CD4-positive, alpha-beta memory T cell (primary cell): ENCODE measurements at places on chromosomes 7 and 10. TPM values are rescaled to one million over a fixed set of nuclear protein-coding genes. Genes with fewer than 3 reads are reported as not detected.

The ZNF32 gene
- 35.5 TPM for total RNA-seq

The CTBP2 gene
- 0.61 TPM for total RNA-seq

The BMPER gene
- 0.30 TPM for total RNA-seq

DNA sequence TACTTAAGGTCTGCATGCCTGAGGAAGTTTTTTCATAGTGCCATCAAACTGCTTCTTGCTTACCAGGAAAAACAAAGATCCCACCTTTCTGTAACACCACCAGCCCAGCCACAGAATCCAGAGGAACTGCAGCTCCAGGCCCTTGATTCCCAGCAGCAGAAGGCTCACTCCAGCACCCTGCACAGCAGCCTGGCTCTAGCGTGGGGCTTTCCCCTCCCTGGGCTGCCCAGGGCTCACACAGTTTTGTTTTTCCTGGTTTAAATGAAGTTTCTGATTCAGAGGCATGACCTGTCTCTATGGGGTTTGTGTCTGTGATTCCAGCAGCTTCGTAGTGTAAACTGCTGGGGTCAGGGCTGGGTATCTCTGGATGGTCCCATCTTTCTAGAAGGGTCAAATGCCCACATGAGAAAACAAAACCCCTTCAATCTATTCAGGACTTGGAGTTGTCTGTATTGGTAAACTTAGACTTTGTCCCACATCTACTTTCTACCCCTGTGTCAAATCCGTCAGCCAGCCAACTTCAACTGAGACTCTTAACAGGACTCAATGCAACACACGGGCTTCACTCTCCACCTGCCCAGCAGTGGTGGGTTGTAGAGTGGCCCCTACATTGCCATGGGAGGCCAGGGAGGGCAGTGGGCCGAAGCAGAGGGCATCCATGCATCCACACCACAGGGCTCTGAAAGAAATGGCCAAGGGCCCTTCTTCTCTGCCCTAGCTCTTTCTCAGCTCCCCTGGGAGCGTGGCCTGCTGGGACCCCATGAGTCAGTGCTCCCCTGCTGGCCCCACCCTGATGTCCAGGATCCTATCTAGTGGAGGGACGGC is 73.6 kb downstream of the ATXN7L1 start:
- no peak for DNase-seq

DNA sequence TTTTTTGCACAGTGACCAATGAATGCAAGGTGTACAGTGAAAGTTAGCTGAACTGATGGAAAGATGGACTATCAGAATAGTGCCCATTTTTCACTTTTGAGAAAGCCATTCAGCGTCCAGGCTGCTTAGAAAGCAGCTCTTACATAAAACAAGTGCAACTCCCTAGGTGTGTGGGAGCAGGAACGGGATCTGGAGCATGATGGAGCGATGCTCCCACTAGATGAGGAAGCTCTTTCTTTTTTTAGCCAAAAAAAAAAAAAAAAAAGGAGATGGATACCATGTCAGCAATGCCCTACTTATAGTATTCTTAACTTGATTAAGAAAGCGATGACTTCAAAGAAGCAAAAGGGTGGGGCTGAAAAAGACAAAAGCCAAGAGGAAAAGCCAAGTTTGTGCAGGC is 925.5 kb downstream of the GATA3 start:
- DNase-seq: no peak

- DNase-seq: no peak
Measured at GRCh38 chr7:68689087-68689433, 909.2 kb upstream of the AUTS2 start.

DNA sequence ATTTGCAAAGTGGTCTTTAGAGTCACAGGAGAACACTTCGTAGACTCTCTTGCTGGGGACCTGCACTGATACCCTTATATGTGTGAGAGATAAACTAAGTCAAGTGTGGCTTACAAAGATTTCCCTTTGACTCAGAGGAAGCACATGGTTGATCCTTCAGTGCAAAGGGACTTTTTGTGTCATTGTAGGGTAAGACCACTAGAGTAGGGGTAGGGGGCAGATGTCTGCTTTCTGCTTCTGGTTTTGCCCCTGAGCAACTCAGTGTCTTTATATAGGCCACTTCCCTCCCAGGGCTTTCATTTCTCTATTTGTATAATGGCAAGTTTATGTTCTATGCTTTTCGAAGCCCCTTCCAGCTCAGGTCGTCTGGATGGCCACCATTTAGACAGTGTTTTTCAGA is 281.7 kb downstream of the SORCS3 start:
- no peak for DNase-seq

GRCh38 chr7:109158246-109158645 is 588.6 kb downstream of the DNAJB9 start:
- DNase-seq: no peak

- no peak for DNase-seq
Measured at GRCh38 chr7:158868764-158869410, 12.5 kb downstream of the DYNC2I1 start.

GRCh38 chr10:101214446-101215396 is 14.5 kb downstream of the LBX1 start:
- peak; percentile 63 for DNase-seq
